ENCODE measurements at places on chromosomes 2 and 18.

GRCh38 chr2:29233428-29233827 lies 118.2 kb downstream of the CLIP4 start:
- no peak for DNase-seq

DNA sequence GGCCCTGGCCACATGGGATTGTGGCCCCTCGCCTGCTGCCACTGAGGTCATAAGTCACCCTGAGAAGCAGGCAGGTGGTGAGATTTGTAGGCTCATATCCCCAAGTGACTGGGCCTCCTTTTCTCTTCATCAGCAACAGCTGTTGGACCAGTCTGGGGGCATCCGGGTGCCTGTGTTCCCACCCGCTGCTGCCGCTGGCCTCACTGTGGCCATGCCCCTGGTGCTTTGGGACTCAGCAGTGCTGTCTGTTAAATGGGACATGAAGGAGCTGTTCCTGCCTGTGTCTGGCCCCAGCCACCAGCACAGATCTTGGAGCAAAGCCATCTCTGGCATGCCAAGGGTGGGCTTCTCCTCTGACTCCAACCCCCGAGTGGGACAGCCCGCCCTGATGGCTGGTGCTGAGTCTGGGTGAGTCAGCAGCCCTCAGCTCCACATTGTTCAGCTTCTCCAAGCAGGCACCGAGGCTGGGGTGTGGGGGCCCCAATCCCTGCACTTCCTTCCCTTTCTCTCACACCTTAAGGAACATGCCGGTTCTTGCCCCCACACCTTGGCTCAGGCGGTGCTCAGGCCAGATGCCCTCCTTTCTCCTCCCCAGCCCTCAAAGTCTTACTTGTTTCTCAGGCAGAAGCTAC lies 207.9 kb downstream of the GLI2 start:
- no peak for DNase-seq

DNA sequence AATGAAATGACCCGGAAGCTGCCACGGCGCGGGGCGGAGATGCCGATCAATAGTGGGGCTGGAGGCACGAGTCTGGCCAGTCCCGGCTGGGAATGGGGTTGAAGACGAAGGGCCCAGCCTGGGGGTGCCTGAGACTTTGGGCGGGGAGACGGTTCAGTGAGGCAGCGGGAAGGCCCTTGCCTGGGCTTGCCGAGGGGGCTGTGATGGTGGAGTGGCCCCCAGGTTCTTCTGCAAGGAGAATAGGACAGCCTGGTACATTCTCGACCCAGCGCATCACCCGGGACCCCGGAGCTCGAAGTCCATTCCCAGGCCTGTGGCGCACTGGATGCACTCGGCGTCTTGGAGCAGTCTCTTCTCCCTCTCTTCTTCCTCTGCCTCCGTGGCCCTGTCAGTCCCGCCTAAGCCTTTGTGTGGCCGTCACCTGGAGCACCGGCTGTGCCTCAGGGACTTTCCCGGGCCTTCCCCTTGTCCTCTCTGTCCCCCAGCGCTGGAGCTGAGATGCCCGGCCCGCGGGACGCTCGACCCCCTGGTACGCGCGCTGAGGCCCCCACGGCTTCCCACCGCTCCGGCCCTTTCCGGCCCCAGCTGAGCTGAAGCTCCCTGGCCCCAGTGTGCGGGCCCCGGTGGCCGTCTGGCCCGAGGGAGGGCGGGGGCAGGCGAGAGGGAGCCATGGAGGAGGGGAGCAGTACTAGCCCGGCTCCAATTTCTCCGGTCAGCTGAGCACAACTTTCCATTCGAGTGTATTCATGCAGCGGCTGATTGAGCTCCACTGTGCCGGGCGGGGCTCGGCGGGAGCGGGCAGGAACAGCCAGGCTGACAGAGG lies 8.0 kb downstream of the SIX3 start:
- peak; percentile 88 for DNase-seq

- no peak for DNase-seq
Observed at GRCh38 chr2:109637749-109638570, 23.8 kb downstream of the SOWAHC start.

DNA sequence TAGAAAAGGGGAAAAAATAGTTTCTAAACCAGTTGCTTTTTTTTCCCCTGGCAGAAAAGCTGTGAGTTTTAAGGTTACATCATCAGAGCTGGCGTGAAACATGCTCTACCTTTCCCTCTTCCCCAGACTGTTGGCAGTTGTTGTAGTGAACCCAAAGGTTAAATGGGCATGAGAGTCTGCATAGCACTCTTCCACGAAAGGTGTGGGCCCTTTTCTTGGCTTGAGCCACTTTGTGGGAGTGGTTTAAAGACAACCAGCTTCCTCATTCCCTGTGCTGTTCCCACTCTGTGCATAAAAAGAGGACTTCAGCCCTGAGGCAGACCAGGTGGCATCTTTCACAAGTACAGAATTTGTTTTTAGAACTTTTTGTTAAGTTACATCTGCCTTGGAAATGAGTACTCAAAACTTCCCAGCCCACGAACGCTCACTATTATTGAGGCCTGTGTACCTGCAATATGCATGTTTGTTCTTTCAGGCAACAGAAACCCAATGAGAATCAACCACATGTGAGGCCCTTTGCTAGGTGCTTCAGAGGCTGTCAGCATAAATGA lies 243.8 kb downstream of the BABAM2 start:
- DNase-seq, result peak; percentile 2

GRCh38 chr2:116319935-116320334 lies 1494.6 kb upstream of the DDX18 start:
- peak; percentile 79 for DNase-seq

DNA sequence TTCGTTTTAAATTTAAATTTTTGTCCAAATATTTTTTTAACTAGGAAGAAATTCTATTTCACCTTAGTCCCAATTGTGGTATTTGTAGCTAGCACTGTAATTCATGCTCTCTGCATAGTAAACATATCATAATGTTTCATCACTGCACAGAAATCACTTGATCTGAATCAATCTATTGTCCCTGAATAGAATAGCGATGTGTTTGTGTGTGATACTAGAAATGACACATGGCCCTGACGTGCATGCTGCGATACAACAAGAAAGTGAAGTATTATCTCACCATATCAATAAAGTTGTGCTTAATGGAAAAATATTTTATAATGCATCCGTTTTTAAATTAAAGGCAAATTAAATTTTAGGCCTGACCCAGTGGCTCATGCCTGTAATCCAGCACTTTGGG lies 10.0 kb downstream of the TTL start:
- no peak for DNase-seq

- no peak for DNase-seq
Observed at GRCh38 chr2:8448824-8449556, 232.9 kb upstream of the ID2 start.

- no peak for DNase-seq
Observed at GRCh38 chr2:146874260-146874658, 970.6 kb upstream of the ACVR2A start.

GRCh38 chr2:100286318-100286717 lies 36.0 kb downstream of the LONRF2 start:
- no peak for DNase-seq

GRCh38 chr2:122868646-122869275 lies 1113.3 kb downstream of the TSN start:
- no peak for DNase-seq

DNA sequence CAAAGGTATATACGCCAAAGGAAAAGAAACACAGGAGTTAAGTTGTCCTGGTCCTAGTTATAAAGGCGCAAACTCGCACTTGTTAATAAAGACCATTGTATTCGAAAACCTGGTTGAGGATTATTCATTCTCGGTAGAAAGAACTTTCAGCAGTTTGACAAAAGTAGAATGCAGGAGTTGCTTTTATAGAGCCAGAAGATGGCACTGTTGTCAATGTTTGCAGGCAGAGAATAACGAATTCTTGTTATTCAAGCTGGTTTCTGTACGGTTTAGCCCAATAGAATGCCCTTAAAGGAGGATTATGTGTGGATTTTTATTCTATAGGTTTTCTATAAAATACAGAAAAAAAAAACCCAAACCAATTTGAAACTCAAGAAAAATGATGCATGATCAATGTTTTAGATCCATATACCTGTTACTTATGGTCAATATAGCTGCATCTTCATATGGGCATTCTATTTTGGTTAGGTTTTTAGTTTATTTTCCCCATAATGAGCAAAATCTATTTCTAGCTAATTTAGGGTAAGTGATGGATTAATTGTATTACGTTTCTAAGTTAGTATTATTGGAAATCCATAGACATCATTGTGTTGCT lies 510.3 kb downstream of the PLCL1 start:
- DNase-seq, result peak; percentile 75

DNA sequence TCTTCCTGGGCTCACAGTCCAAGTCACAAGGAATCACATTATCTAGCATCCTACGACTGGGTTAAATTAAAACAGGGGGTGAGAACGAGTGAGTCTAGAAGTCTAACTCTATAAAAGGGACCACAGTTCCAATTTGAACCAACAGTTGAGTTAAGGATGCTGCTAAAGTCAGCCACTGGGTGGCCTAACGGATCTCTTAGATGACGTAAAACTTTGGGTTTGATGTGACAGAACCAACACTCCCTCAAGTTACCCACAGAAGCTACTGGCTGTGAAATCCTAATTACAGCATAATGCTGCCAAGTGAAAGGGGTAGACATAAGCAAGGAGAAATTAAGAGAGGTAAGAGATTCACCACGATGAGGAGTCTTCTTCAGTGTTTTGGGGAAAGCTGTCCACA lies 32.7 kb upstream of the RUFY4 start:
- DNase-seq, result peak; percentile 33

- DNase-seq, result peak; percentile 88
Observed at GRCh38 chr2:43226955-43227829, 786 bp upstream of the ZFP36L2 start.

GRCh38 chr2:110865188-110865587 lies 132.8 kb downstream of the ACOXL start:
- no peak for DNase-seq

DNA sequence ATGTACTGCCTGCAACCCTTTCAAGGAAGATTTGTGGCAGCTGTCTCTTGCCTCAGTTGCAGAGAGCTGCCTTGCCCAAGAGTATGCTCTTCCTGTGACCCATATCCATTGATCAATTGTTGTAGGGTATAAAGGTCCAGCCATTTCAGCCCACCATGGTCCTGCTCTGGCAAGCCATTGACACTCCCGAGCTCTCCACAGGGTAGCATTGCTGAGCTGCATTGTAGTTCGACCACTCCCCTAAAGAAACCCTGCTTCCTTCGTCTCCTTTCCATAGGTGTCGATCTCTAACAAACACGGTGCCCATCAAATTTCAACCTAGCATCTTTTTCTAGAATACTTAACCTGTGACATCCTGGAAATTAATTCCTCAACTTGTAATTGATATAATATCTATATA lies 104.9 kb upstream of the NDUFV2 start:
- DNase-seq, result peak; percentile 51

DNA sequence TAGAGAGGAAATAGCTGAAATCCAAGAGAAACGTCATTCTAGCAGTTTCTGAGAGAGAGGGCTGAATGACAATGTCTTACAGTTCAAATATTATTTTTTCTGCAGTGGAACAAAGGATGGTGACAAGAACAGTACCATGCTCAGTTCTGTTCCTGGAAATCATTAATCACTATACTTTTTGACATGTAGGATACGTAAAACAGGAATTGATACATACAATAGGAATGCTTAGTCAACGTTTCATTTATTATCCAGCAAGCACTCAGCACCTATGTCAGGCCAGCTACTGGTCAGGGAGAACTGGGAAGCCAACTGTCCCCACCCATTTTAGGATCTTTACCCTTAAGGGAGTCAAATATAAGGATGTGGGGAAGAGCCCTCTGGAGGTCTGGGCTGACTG lies 114.7 kb downstream of the DHRS9 start:
- no peak for DNase-seq
